ENCODE measurements at places on chromosomes 7 and 10.
A peak's percentile ranks its signal among the peaks of the same experiment; 100 is the strongest.

DNA sequence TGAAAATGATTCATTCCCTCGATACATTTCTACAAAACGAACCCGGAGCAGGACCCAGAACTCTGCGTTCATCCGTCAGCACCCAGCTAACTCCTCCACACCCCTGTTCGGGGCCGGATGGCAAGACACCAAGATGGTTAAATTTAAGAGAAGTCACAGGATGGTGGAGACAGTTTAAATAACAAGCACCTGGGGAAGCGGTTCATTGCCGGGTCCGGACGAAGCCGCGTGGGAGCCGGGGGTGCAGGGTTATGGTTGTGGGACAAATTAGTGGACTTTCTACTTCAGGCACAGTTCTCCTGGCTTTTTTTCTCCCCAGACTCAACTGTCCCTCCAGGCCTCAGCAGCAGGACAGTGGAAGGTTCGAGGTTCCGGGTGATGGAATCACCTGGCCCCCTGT, 45.4 kb downstream of the ASB13 start:
- no peak for DNase-seq

GRCh38 chr7:105016709-105017656, 3.0 kb downstream of the KMT2E start:
- DNase-seq: peak; percentile 28

DNA sequence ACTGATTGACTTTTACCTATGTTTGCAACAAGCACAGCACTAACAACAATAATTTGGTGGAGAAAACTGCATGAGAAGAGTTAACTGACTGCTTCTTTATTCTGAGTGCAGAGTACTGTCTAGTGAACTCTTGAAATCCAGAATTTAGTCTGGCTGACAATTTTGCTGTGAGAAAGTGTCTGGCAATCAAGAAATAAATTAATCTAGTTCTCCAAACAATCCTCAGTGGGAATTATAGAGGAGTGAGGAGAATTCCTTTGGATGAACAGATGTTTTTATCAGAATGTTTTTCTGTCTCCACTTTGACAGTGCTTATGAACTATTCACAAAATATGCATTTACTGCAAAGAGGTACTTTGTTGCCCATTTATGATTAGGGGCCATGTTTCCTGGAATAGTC, 694.9 kb upstream of the LRRN3 start:
- no peak for DNase-seq

DNA sequence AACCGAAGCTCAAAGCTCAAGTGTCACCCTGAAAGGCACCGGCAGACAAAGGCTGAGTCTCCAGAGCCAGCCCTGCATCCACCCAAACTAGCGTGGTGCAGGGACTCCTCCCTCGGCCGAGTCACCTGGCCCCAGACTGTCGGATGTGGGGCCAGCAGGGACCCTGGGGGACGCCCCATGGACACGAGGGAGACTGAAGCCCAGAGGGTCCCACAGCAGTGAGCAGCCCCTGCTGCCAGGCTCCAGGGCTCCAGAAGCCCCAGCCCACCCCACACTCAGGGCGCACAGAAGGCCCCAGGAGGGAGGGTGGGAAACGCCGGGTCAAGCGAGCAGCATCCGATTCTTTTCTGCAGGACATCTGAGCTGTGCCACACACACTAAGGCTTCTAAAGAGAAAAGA, 20.2 kb downstream of the GPR146 start:
- no peak for DNase-seq

GRCh38 chr7:157897681-157898080, 560.9 kb downstream of the DNAJB6 start:
- no peak for DNase-seq
